ENCODE measurements at places on chromosomes 2 and 18.

- no peak for DNase-seq
Measured at GRCh38 chr2:172404824-172405223, 22.6 kb upstream of the ITGA6 start.

GRCh38 chr2:74250189-74250631 is 51.8 kb downstream of the MTHFD2 start:
- DNase-seq, result no peak

GRCh38 chr18:23057096-23057495 is 78.2 kb upstream of the CABLES1 start:
- DNase-seq, result no peak

- DNase-seq, result no peak
Measured at GRCh38 chr18:77061946-77062517, 70.6 kb downstream of the MBP start.

Data from right hindlimb (tissue), 1 donor.